Dermis blood vessel endothelial cell (primary cell): ENCODE measurements at places on chromosomes 1 and 21. TPM values are rescaled to one million over a fixed set of nuclear protein-coding genes. Genes with fewer than 3 reads are reported as not detected.

DNA sequence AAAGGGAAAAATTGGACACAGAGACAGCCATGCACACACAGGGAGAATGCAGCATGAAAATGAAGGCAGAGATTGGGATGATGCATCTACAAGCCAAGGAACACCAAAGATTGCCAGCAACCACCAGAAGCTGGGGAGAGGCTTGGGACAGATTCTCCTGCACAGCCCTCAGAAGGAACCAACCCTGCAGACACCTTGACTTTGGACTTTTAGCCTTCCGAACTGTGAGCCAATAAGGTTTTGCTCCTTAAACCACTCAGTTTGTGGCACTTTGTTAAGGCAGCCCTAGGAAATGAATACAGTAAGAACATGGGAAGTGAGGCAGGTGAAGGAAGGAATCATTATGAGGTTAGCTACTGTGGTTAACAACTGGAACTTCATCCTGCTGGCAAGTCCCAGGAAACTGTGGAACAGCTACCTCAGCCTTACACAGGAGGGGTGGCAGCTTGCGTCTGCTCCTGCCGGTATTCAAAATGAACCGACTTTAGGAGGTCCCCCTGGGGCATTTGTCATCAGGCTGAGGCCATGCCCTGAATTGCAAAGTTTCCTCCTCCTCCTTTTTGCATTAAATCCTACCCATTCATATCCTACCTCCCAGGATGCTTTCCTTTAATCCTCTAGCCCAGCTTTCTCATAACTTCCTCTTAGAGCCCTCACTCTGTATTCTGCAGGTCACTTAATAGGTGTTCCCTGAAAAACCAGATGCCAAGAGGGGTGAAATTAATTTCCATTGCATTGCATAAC is 15.4 kb downstream of the CD247 start:
- no peak for DNase-seq

DNA sequence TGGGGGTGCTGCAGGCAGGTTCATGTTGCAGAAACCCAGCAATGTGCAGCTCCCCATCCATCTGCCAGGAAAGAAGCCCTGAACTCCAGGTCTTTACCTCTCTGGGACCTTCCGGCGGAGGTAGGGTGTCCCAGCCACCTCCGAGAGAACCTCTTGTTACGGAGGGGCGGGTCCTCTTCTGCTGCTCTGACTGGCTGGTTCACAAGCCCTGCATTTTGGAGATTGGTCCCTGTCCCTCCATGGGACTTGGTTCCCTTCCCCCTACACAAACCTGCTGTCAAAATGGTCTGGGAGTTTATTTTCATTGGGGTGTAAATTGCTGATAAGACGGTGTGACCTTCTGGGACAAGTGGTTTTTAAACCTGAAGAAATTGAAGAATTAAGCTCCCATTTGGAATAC is 8.0 kb upstream of the CELSR2 start:
- no peak for DNase-seq

- DNase-seq, result no peak
Measured at GRCh38 chr1:16605532-16606505, 7.5 kb downstream of the NBPF1 start.

GRCh38 chr21:42350318-42350910 is 380 bp downstream of the TFF2 start:
- DNase-seq, result no peak

- no peak for DNase-seq
Measured at GRCh38 chr1:1748686-1749321, 24.6 kb upstream of the CDK11A start.

DNA sequence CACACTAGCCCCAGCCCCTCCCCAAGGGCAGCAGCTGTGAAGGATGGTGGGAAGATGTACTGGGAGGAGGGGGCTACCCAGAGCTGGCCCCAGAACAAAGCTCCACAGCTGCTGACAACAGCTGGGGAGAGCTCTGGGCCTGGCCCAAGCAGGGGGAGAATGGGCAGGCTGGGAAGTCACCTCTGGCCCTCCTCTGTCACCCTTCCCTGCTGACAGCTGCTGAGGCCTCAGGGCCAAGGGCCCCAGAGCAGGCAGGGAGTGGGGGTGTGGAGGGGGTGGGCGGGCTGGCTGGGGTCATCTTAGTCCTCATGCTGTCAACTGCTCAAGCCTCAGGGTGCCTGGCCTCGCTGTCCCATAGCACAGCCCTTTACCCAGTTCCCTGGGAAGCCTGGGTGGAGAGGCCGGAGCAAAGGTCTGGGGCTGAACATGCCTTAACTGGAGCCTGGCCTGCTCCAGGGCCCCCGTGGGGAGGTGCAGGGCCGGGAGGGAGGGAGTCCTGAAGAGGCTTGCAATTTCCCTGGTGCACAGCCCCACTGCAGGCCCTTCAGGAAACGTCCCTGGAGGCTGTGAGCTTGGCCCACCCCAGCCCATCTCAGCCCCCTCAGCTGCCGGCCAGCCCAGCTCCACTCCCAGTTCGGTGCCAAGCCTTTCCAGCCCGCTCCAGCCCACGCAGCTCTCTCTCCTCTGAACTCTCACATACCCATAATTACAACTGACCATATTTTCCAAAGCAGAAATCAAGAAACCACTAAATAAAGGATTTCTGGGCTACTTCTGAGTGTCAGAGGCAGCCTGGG is 25.7 kb downstream of the HSPG2 start:
- DNase-seq, result peak; percentile 43

DNA sequence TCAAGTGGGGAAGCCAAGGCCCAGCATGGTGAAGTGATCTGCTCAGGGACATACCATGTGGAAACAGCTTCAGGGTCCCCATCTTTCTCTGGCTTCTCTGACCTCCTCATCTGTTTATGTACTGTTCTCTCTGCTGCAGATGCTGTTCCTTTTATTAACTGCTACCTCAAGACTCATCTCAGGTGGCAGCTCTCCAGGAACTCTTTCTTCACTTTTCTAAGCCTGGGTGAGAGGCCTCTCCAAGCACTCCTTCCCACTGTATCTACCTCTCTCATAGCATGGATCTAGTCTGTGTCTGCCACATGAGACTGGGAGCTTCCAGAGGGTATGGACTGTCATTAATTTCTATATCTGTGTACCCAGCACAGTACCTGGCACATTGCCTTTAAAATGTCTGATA is 73.4 kb upstream of the PPM1J start:
- DNase-seq, result no peak

DNA sequence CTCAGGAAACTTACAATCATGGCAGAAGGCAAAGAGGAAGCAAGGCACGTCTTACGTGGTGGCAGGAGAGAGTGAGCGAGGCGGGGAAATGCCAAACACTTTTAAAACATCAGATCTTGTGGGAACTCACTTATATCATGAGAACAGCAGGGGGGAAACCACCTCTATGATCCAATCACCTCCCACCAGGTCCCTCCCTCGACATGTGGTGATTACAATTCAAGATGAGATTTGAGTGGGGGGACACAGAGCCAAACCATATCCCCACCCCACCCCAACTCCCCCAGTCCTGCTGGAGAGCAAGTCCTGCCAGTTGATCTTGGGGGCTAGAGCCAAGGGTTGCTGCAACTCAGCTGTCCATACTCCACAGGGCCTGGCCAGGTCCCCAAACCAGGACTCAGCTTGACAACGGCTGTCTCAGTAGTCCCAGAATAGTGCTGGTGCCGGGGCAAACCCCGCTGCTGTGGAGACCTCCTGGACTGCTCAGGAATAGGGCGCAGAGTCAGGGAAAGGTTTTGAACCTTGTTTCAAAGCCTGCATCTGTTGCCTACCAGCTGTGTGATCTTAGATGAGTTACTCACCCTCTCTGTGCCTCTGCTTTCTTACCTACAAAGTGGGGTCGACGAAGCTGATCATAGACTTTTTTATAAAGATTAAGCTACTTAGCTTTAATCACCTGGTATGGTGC is 79.5 kb downstream of the STUM start:
- no peak for DNase-seq

- peak; percentile 7 for DNase-seq
Measured at GRCh38 chr1:173201969-173202368, 5.2 kb downstream of the TNFSF4 start.

- DNase-seq, result no peak
Measured at GRCh38 chr1:232550007-232550406, 79.9 kb downstream of the SIPA1L2 start.

- no peak for DNase-seq
Measured at GRCh38 chr1:244327533-244327932, 124.2 kb downstream of the ADSS2 start.

GRCh38 chr1:24103408-24103807 is 8.5 kb downstream of the MYOM3 start:
- no peak for DNase-seq

DNA sequence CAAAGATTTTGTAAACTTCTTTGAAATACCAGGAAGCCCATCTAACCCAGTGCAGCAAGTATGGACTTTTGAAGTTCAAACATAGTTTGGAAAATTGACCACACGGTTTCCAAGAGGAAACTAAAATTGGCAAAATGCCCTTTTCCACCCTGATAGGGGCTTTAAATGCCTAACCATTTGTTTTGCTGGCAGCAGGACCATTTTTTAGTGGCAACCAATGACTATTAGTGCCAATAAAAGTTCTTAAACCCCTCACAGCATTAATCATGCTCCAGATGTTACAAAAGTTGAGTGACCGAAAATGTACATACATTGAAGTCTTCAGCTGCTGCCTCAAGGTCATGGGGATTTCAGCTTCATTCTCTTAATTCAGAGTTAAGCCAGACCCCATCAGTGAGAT is 46.4 kb upstream of the ENAH start:
- peak; percentile 63 for DNase-seq

DNA sequence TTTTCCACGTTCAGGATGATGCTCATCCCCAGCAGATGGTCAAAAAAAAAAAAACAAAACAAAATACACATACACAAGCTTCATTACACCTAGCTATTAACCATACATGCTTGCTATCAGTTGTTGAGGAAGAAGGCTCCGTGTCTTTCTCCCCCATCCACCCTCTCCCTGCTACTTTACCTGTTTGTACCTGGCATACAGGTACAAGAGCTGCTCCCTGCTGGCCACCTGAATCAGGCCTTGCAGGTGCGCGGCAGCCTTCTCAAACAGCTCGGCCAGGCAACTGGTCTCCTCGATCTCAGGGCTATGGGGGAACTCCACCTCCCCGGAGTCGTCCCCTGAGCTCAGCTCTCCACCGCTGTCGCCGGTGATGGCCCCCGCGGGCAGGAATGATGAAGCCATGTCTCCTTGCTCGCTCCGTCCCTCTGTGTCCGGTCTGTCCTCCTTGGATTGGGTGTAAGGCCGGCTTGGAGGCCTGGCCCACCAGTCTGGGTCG is 464 bp downstream of the ACBD6 start:
- no peak for DNase-seq

- DNase-seq, result no peak
Measured at GRCh38 chr1:171220581-171221054, 27.7 kb upstream of the FMO1 start.

- no peak for DNase-seq
Measured at GRCh38 chr1:54329312-54330003, 76.7 kb downstream of the SSBP3 start.

The NEGR1 gene
- total RNA-seq, result under 0.01 and 1.3 TPM in 2 replicates

The MKNK1 gene
- 24.1 and 26.4 TPM in 2 replicates for total RNA-seq

The CDK18 gene
- total RNA-seq, result 0.65 and 1.7 TPM in 2 replicates

The RBM34 gene
- total RNA-seq, result 37.1 and 55.8 TPM in 2 replicates

The FCRL2 gene
- not detected in 2 replicates for total RNA-seq
